ENCODE measurements at places on chromosomes 1 and 21.

- no peak for DNase-seq
Measured at GRCh38 chr1:16464917-16465625, 24.5 kb downstream of the NECAP2 start.

DNA sequence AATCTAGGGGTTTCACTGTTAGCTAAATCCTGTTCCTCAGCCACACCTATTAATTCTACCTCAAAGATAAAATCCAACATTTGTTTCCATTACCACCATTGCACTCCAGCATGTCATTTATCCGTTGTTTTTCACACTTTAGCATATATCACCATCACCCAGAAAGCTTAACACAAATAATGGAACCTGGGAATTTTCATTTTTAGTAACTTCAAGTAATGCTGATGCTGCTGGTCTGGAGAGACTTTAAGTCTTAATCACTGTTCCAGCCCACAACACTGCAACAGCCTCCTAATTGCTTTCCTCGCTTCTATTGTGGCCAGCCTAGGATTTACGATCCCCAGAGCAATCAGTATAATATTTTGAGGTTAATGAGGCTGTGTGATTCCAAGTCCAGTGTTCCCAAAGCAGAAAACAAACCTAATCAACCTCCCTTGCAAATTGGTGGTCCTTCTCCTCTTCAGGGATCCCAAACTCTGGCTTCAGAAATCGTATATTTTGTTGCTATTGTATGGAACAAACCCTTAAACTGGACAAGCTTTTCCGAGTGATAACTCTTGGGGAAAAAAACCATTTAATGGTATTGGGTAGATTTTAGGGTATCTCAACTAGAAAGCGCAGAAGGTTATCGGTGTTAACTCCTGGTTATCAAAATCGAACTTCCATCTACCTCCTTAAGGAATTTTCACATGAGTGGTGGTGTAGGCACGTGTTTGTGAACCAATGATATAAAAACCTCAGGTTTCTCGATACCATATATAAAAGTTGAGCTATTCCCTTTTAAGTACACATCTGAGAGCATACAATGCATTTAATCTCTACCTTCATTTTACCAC lies 50.0 kb upstream of the BOLA1 start:
- DNase-seq, result no peak

DNA sequence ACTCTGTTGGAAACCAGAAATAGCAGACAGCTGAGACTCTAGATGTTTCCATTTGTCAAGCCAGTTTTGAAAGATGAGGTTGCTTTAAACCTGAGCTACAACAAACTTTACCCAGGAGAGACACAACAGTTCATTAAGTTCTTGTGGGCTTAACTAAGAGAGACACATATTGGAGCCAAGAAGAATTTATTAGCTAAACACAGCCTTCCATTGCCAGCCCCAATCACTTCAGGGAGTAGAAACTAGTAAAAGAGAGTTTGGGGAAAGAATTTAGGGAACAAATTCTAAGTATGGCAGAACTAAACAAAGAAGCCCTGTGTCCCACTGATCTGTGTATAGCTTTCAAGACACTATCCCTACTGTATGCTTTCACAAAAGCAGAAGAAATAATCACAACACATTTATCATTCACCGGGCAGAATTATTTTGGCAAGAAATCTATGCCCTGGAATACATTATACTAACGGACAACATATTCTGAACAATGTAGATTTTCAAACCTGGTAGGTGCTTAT lies 87.3 kb upstream of the KAZN start:
- DNase-seq, result no peak

DNA sequence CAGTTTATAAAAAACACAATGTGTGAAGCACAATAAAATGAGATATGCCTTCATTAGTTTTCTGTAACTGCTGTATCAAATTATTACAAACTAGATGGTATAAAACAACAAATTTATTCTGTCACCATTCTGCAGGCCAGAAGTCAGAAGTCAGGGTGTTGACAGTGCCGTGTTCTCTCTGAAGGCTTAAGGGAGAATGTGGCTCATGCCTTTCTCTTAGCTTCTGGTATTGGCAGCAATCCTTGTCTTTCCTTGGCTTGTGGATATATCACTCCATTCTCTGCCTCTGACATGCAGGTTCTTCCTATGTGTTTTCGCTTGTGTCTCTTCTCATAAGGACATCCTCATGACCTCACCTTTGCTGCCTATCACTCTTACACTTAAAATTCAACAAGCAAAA lies 10.1 kb downstream of the NEK7 start:
- no peak for DNase-seq

DNA sequence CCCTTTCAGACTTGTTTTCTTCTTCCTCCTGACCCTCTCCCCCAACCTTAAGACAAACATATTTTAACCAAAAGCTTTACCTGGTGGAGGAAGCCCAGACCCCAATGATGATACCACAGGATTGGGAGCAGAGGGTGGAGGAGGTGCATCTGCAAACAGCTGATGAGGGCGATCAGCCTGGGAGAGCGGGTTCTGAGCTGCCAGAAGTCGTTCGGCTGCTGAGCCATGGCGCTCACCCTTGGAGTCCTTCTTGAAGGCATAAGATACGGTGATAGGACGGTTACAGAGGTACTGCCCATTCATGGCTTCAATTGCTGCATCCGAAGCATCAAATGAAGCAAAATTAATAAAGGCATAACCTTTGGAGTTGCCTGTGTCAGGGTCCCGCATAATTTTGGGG lies 1.3 kb downstream of the SF3B4 start:
- no peak for DNase-seq

DNA sequence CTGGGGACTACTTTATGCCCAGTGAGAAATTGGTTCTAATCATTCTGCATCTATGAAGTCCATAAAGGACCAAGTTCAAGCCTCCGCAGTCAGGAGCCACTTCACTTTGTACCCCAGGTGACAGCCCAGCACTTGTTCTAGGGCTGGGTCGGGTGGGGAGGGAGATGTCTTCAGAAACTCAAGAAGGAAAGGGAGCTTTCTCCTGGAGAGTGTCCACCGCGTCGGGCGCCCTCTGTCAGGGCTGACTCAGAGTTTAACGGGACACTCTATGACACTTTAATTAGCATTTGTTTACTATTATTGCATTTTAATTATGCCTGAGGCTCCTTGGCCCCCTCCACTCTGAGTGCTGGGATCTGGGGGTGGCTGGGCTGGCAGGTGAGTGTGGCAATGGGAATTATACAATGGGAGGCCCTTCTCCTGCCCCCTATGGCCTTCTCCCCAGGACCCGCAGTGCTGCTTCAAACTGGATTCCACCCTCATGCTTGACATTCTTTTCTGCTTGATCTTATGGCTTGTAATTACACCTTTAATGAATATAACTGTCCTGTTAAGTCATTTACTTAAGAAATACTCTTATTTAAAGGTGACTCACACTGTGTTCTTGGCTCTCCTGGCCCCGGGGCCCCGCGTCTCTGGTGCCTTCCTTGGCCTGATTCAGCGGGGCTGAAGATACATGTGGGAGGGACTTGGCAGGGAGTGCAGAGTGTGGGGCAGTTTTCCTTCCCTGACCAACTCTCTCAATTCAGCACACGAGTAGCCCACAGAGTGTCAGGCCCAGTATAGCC lies 136.6 kb downstream of the PLXNA2 start:
- DNase-seq, result peak; percentile 53

Data from left lung (tissue), 14 donors.